ENCODE measurements at places on chromosomes 5 and 9.

GRCh38 chr5:64516216-64516615 lies 10.4 kb downstream of the RGS7BP start:
- no peak for DNase-seq

GRCh38 chr5:57315941-57316340 lies 142.1 kb downstream of the GPBP1 start:
- DNase-seq = no peak

- no peak for DNase-seq
Observed at GRCh38 chr5:68046445-68046844, 169.1 kb upstream of the PIK3R1 start.

GRCh38 chr5:67305913-67306710 lies 109.5 kb upstream of the CD180 start:
- DNase-seq = no peak

DNA sequence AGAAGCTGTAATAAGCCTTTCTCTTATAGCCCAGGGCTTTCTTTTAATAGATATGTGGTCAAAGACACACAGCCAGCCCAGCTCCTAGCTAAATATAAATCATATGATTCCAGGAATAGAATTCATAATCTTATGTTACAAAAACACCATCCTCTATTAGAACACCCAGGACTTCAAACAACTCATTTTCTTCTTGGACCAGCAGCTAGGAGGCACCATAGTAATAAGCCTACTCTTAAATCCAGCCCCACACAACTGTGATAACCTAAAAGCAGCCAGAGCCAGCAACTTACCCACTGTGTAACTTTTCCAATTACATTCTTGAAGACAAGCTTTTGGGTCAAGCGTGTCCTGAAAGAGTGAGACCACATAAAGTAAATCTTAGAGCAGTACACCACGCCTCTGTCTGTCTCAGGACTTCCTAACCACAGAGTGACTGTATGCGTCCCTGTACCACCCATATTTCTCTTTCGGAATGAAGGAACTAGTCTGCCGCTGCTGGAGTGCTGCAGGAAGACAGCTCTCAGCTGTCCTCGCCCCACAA lies 223.8 kb downstream of the TLE1 start:
- DNase-seq = no peak

All from NCI-H2171 (cell line).